ENCODE measurements at places on chromosomes 16 and 17.

- DNase-seq: no peak
Measured at GRCh38 chr17:76276461-76277299, 11.5 kb downstream of the UBALD2 start.

DNA sequence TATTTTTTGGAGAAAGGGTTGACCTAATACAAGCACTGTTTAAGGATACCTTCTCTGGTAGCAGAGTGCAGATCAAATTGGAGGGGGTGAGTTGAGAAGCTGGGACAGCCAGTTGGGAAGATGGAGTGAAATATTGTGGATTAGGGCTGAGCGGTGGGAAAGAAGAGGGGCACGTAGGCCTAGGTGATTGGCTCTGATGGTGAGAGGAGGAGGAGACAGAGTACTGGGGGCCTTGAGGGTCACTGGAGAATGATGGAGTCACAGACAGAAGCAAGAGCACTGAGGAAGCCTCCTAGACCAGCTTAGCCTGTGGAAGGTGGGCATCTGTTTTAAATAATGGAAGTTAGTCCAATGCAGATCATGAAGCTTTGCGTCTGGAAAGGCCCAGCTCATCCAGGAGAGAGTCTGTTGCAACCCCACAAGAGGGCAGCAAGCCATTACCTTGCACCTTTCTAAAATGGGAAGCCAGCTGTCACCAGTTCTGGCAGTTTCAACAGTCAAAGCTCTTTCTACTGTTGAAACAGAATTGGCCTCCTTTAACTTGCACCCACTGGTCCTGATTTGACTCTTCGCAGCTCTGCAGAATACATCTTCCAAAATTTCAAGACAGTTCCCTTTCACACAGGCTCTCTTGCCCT, 11.8 kb downstream of the SLC9A5 start:
- DNase-seq: peak; percentile 30

DNA sequence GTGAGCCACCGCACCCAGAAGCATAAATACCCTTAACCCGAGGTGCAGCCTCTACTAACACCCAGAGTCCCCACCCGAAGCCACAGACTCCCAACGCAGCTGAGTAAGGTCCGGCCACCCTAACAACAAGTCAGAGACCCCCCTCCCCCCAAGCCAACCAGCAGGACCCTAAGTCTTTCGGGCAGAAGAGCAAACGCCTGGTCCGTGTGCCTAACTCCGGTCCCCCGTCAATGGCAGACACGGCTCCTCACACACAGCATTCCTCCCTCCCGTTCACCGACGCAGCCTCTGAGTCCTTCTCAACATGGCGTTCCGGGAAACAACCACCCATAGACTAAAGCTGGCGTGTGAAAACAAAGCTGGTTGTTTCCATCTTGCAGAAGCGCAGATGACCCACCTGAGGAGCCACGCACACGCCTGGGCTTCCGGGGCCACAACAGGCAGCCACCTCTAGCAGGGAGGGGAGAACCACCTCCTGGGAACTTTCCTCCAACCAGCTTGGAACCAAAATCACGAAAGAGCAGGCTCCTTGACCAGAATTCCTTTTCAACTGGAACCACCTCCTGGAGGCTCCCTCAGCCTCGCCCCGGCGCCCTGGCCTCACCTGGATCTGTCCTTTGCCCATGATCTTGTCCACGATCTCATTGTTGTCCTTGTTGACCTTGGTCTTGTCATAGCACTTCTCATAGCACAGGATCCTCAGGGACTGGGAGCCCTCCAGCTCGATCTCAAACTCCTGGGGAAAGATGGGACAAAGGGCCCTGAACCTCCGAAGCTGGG, 52.7 kb downstream of the TIMM22 start:
- DNase-seq: no peak

DNA sequence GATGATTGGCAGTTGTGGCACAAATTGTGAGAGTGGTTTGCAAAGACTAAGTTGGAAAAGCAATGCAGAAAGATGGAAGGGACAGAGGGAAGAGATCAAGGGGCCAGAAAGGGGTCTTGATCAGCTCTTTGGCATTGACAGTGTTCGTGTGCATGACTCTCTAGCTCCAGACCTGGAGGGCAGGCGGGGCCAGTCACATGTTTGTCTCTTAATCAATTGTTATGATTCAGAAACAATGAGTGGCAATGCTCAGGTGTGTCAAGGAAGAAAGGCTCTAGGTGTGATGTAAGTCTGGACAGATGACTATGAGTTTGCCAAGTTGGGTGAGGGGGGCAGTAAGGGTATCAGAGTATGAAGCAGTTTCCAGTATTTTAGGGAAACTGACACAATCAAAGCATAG, 32.1 kb downstream of the WSB1 start:
- no peak for DNase-seq

GRCh38 chr16:84836234-84836647, 16.5 kb downstream of the CRISPLD2 start:
- no peak for DNase-seq

DNA sequence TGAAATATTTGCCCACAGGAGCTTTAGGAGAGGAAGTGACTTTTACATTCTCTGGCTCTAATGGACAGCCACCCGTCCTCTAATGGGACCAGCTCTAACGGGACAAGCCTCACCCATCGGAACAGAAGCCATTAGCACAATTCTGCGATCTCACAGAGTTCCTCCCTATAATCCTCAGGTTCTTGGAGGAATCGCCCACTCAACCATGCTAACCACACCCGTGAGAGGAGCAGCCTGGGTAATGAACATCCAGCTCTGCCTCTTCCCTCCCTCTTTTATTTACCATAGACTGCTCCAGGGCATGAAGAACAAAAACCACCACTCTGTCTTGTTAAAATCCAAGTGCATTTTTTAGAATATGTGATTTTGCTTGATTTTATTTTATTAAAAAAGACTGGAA, 6.8 kb downstream of the SLC35B1 start:
- no peak for DNase-seq

DNA sequence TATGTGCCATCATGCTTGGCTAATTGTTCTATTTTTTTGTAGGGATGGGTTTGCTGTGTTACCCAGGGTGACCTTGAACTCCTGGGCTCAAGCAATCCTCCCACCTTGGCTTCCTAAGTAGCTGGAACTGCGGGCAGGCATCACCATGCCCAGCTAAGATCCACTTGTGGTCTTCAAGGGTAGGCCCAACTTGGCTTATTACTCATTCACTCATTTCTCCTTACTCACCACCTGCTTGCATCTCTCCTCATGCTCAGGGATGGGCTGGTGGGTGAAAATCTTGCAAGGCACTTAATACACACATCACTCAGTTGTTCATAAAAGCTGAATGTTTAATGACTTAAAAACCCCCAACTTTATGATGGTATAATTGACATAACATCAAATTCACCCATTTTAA, 207.8 kb downstream of the SHISA9 start:
- DNase-seq: no peak

- no peak for DNase-seq
Measured at GRCh38 chr16:27284865-27285675, 16.5 kb upstream of the NSMCE1 start.

DNA sequence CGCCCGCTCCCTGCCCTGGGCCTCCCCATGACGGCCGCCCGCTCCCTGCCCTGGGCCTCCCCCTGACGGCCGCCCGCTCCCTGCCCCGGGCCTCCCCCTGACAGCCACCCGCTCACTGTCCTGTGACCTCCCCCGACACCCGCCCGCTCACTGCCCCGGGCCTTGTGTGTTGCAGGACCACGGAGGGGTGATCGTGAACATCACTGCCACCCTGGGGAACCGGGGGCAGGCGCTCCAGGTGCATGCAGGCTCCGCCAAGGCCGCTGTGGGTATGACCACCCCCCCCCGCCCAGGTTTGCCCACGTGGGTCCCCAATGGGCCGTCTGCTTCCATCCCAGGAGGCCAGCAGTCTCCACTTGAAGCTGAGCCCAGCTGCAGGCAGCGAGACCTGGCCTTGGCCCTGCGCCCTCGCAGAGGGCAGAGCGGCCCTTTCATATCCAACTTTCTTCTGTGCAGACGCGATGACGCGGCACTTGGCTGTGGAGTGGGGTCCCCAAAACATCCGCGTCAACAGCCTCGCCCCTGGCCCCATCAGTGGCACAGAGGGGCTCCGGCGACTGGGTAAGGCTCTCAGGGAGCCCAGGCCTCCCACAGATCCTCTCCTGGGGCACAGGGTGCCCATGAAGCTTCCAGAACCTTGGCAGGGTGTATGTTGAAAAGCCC, 9.0 kb downstream of the DECR2 start:
- no peak for DNase-seq

DNA sequence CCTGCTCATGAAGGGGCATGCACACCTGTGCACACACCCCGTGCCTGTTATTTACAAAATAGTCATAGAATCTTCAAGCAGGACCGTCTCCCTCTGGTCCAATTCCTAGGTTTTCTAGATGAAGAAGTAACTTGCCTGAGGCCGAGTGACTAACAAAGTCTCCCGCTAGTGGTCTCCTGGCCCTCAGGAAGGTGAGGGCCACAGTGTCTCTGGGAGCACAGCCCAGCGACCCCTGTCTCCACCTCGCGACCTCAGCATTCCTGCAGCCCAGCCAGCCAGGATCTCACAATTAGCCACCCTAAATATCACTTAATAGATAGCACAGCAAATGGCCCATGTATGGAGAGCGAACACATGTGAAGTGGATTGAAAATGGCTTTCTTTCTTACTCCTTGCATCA, 30.5 kb upstream of the CACNG1 start:
- DNase-seq: no peak

DNA sequence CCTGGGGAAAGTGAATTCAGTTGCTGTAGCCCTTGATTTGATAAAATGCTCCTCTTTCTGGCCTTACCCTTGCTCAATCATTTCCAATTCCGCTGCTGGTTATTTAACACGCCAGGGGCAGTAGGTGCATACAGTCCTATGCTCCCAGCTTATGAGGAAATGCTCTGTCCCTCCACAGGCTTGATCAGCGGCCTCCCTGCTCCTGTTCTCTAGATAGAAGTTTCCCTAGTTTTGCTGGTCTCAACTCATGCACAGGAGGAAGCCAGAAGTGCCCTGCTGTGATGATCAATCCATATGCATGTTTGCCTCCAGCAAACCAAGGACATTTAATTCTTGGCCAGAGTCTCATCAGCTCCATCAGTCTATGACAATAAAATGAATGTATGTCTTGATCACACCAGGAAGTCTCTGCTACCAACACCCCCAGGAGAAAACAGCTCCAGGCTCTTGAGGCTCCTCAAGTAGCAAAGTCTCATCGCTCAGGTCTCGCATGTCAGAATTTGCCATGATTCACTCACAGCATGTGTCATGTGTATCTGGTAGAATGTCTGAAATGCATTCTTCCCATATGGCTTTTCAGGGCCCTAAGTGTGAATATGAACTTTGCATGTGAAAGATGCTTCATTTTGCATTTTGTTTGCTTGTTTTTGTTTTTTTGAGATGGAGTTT, 208.9 kb downstream of the CDH13 start:
- DNase-seq: no peak

- no peak for DNase-seq
Measured at GRCh38 chr17:79926142-79926604, 86.9 kb upstream of the CBX4 start.

DNA sequence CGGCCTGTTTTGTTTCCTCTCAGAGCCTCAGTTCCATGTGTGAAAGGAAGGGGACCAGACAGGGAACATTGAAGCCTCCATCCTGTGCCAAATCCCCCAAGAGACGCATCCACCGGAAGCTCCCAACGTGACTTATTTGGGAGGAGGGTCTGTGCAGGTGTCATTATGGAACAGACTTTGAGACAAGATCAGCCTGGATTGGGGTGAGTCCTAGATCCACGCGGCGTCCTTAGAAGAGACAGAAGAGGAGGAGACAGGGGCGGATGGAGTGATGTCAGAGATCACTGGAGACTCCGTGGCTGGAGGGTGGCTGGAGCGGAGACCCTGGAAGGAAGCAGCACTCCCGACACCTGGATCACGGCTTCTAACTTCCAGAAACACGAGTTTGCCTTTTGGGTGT, 80.0 kb downstream of the KLHDC4 start:
- no peak for DNase-seq

DNA sequence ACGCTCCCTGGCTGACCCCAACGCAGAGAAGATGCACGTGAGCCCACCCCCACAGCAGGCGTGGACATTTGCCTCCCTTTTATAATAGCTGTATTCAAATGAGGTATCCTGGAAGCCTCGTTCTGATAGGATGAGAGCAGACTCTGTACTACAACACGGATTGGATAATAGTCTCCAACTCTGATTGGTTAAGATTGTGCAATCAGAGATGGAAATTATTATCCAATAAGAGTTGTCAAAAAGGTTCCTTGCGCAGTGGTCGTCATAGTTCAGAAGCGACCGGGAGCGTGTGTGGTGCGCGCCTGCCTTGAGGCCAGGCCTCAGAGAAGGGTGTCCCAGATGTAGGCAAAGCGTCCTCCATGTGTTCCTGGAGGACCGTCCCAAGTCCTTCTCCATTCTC, 104.6 kb downstream of the USP22 start:
- DNase-seq: no peak

DNA sequence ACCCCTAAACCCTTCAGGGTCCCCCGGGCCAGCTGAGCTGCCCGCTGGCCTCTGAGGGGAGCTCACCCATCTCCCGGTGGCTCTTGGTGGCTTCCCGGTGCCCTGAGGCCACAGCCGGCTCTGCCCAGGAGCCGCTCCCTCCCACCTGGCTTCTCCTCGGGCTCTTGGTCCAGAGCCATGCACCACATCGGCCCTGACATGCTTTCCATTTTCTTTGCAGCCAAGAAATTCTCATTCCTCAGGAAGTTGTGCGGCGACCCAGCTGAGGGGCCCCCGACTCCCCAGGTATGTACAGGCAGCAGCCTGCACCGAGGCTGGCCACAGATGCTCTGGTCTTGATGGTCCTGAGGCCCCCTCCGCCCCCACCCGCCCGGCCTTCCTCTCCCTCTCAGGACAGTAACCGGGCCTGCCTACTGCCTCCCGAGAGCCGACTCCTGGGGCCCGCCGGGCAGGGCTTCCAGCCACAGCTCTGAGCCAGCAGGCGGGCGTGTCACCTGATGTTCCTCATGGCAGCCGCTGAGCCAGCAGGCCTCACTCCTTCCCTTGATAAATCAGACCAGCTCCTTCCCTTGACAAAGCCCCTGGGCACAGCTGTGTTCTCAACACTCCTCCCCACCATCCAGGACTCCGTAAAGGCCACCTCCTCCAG, 28.4 kb upstream of the ZFPM1 start:
- DNase-seq: no peak

GRCh38 chr16:67678354-67679023, 11.9 kb downstream of the C16orf86 start:
- no peak for DNase-seq

DNA sequence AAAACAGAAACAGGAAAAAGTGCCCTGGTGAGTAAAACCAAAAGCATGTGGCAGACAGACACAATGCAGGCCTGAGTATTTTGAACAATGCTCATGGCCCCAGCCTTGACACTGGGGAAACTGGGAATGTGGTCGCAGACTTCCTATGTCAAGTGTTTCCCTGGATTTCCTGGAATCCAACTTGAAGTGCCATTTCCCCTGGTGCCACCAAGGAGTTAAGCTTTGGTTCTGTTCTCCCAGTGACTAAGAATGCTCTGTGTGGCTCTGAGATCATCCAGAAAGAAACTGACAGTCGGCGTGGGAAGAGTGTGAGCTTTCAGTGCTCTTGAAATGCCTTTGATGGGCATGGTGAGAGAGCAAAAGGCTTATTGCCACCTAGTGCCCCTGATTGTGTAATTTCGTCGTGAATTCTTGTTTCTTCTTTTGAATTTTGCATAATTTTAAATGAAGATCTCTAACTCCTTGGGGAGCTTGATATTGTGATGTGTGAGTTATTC, 96.0 kb downstream of the YPEL2 start:
- peak; percentile 14 for DNase-seq

GRCh38 chr17:66491213-66491612, 188.8 kb downstream of the PRKCA start:
- no peak for DNase-seq
